AG08396 (cell line): ENCODE measurements at places on chromosomes 6 and 20.

DNA sequence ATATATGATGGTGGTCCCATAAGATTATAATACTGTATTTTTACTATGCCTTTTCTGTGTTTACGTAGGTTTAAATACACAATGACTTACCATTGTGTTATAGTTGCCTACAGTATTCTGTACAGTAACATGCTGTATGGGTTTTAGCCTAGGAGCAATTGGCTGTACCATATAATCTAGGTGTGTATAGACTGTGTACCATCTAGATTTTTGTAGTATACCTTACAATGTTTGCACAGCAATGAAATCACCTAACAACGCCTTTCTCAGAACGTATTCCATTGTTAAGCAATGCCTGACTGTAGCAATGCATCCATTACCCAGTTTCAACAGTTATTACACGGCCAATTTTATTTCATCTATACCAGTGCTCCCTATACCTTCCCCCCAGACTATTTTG, 10.7 kb downstream of the MACROD2 start:
- DNase-seq: no peak

- DNase-seq: no peak
Measured at GRCh38 chr20:49444553-49444990, 37.9 kb downstream of the KCNB1 start.

DNA sequence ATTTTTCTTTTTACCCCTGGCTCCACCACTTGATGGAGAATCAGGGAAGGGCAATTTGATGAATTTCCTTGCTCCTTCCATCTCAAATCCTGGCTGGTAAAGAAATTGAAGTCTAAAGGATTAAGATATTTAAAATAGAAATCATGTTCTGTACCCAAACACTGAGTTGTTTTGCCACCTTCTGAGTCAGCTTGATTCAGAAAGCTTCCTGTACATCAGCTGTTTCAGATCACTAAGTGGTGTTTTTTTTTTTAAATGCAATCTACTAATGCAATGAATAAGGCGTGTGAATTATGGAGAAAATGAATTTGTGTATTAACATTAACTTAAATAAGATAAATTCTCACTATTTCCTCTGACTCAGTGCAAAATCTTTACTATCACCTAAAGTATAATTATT, 11.5 kb upstream of the POPDC3 start:
- DNase-seq: no peak

GRCh38 chr20:63829945-63830835, 874 bp downstream of the ZBTB46 start:
- DNase-seq: peak; percentile 61

GRCh38 chr6:40164345-40164755, 230.1 kb upstream of the MOCS1 start:
- no peak for DNase-seq

DNA sequence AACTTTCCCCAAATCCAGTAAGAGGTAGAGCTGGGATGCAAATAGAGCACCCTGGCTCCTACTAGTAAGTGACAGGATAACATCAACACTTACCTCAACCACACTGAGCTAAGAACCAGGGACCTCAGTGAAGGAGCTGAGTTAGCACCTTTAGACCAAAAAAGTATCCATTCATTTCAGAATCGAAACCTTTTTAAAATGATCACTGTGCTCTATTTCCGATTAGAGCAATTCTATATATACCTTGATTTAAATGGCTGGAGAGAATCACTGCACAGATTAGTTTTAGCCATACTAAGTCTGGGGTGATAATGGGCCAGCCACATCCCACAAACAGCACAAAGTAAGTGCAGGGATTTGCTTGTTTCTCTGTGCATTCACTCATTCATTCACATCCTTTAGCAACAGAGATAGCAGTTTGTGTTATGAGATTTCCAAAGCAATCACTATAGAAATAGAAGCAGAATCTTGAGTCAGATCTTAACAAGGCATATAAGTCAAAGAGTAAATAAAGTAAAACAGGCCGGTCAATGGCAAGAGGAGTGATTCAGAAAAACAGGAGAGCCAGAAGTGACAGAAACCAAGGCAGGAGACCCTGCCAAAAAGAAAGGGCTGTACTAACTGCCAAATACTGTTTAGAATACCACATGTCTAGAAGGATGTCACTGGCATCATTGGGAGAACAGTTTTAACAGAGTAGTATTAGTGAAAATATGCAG, 136.3 kb downstream of the KIF13A start:
- no peak for DNase-seq

GRCh38 chr6:157145656-157146285, 177.5 kb downstream of the TMEM242 start:
- peak; percentile 64 for DNase-seq

DNA sequence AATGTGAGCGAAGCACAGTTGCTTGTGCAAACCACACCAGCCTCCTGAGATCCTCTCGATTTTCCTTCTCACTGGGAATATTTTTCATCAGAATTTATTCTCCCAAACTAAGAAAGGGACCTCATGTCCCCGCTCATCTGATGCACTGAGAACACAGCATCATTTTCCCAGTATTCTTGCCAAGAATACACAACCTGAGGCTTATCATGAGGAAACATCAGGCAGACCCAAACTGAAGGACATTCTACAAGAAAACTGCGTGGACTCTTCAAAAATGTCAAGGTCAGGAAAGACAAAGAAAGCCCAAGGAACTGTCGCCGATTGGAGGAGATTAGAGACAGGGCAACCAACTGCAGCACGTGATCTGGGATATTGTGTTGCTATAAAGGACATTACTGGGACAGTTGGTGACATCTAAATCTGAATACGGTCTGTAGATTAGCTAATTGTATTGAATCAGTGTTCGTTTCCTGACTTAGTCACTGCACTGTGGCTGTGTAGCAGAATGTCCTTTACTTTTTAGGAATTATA, 72.3 kb downstream of the SNX5 start:
- no peak for DNase-seq

GRCh38 chr6:95243053-95243452, 334.3 kb upstream of the MANEA start:
- no peak for DNase-seq

GRCh38 chr20:63686492-63687321, 9.7 kb upstream of the TNFRSF6B start:
- peak; percentile 90 for DNase-seq

- DNase-seq: peak; percentile 20
Measured at GRCh38 chr20:3935295-3935955, 46.2 kb downstream of the PANK2 start.

GRCh38 chr6:68252632-68253031, 382.4 kb upstream of the ADGRB3 start:
- no peak for DNase-seq

DNA sequence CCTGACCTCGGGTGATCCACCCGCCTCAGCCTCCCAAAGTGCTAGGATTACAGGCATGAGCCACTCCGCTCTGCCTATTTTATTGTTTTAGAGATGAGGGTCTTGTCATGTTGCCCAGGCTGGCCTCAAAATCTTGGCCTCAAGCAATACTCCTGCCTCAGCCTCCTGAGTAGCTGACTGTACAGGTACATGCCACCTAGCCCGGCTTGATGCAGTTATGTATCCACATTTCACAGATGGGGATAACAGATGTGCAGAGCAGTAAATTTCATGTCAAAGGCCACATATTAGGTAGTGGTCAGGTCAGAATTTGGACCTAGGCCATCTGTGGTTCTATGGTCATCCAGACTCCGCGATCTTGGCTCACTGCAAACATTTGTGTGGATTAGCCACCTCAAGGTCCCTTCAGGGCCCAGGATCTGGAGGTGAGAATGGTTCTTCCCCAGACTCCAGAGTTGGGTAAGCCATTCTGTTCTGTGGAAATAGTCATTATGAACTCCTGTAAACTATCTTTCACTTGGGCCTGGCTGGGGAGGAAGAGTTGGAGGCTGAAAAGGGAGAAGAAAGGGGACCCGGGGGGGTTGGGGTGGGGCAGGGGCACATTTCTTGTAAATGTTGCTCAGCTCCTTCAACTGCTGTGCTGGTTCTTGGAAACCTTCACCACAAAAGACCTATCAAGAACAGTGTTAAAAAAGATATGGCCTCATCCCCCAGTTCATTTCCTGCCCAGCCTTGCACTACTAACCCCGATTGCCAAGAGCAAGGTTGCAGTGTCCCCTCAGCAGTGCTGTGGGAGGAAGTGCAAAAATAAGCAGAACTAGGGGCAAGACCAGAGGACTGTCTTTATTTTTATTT, 13.0 kb downstream of the PIM1 start:
- no peak for DNase-seq

DNA sequence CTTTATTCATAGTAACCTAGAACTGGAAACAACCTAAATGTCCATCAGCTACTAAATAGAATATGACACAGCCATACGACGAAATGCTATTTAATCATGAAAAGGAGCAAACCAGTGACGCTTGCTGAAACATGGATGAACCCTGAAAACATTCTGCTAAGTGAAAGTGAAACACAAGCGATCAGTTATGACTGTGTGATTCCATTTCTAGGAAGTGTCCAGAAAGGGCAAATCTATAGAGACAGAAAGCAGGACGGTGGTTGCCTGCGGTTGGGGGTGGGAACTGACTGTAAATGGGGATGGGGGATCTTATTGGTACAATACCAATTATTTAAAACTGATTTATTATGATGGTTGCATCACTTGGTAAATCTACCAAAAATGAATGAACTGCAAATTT, 126.8 kb downstream of the IPCEF1 start:
- no peak for DNase-seq

DNA sequence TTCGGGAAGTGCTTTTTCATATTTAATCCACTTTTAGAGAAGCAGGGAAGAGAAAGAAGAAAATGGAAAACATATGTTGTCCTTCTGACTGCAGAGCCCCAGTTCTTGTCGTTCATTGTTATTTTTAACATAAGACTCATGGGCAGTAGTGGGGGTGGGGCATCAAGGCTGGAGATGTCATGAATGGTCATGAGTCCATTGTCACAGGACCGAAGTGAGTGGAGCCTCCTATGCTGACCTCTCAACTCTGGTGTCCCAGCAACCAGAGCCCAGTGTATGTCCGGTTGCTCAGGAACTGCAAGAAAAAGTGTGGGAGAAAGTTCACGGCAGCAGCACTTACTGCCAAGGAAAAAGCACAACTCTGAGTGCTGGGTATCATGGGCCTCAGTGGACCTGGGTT, 108.6 kb downstream of the BANF2 start:
- peak; percentile 71 for DNase-seq

DNA sequence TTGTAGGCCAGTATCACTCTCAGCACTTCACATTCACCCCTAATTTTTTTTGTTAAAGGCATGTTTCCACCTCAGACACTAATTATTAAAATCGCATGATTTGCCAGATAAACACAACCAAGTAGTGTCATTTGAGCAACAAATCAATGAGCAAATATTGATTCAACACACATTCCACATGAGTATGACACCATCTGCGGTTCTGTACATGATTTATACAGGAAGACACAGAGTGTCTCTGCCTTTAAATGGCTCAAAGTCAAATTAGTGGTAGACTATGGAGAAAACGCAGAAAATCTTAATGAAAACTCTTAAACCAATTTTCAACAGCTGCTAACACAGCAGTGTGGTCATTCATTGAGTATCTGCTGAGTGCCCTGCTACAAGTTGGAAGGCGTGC, 300.2 kb downstream of the SOX4 start:
- no peak for DNase-seq

GRCh38 chr6:11848852-11849731, 70.5 kb upstream of the ADTRP start:
- DNase-seq: no peak

DNA sequence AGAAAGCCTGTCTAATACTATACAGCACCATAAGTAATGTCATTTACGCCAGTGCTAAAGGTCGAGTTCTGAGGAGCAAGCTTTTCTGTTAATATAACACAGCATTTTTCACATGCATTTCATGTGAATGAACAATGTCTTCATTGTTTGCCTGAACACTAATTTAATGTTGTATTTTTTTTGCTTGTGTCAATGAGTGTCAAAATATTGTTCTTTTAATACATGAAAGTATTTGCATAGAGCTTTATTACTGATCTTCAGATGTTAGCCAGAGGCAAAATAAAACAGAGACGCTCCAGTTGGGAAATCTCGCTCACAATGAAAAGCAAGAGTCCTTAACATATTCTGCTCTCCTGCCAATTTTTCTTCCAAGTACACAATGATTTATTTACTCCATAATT, 151.8 kb downstream of the FOXC1 start:
- DNase-seq: no peak

DNA sequence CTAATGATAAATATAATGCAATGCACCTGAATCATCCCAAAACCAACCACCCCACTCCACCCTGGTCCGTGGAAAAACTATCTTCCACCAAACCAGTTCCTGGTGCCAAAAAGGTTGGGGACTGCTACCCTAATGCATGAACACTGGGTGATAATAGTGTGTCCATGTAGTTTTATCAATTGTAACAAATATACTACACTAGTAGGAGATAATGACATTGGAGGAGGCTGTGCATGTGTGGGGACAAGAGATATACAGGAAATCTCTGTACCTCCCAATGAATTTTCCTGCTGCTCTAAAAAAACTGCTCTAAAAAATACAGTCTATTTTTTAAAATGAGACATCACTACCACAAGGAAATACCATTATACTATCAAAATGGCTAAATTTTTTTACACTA, 20.5 kb downstream of the CEP85L start:
- DNase-seq: no peak
